H9 (cell line): ENCODE measurements at places on chromosomes 12 and 14. TPM values are rescaled to one million over a fixed set of nuclear protein-coding genes. Genes with fewer than 3 reads are reported as not detected.

CPNE6 gene
- not detected in 2 replicates for total RNA-seq

MANSC4 gene
- not detected in 2 replicates for total RNA-seq

RBP5 gene
- total RNA-seq, result 2.1 and 2.7 TPM in 2 replicates

LRP1-AS gene
- total RNA-seq, result not detected in 2 replicates

- DNase-seq, result peak; percentile 20
Observed at GRCh38 chr12:13182881-13183280, 13.6 kb upstream of the EMP1 start.

HIP1R gene
- 17.4 and 20.0 TPM in 2 replicates for total RNA-seq

KRT71 gene
- not detected in 2 replicates for total RNA-seq

- peak; percentile 29 for DNase-seq
Observed at GRCh38 chr12:23704992-23705943, 244.2 kb downstream of the SOX5 start.

DNA sequence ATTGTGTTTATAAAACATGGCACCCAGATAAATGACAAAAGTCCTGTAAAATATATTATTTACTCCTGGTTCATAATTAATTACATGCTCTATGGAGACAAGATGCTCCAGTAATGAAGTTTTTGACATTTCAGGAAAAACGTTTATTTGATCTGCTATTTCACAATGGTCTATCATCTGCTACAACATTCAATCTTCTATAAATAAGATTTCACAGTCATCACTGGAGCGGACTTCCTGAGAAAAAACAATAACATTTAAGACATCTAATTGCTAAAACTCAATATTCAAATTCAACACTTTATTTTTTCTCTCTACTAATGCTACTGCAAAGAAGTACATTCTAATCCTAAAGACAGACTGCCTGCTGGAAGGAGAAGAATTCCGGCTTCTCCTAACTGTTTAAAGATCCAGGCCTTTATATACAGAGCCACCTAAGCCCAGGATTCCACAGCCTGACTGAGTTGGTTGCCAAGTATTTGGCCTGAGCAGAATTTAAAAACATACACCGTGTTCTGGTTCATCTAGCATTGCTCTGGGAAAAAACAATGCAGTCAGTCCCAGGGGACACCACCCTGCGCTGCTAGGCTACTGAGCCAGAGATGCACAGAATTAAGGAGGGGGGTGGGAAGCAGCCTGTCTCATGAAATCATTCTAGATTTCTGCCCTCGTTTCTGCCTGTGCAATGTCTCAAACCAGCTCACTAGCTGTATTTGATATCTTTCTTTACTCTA, 58.0 kb downstream of the TMTC1 start:
- no peak for DNase-seq

COL2A1 gene
- 10.8 and 11.4 TPM in 2 replicates for total RNA-seq

GRCh38 chr12:92075425-92075914, 70.2 kb downstream of the BTG1 start:
- no peak for DNase-seq

DNA sequence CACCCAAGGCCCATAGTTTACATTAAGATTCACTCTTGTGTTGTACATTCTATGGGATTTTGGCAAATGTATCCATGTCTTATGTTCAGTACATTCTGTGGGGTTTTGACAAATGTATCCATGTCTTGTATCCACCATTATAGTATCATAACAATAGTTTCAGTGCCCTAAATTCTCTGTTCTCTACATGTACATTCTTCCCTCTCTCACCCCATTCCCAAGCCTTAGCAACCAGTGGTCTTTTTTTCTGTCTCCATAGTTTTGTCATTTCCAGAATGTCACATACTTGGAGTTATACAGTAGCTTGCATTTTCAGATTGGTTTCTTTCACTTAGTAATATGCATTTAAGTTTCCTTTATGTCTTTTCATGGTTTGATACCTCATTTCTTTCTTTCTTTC, 6.7 kb downstream of the TOGARAM1 start:
- DNase-seq, result no peak

DNA sequence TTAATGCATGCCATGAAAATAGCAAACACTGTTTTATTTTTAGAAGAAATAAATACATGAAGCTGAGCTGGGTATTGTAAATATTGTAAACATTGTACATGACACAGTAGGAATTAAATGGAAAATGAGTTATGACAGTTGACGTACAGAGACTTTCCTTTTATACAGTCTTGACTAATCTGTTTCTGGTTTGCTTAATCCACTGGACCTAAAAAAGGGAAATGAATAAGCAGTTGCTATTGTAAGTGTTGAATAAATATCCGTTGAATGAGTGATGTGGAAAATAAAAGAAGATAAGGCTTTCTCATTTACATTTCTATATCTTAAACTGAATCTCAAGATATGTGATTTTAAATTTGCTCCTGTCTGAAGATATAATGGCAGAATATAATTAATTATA, 15.0 kb downstream of the PMCH start:
- no peak for DNase-seq

GPRC5D gene
- total RNA-seq, result not detected in 2 replicates

DNA sequence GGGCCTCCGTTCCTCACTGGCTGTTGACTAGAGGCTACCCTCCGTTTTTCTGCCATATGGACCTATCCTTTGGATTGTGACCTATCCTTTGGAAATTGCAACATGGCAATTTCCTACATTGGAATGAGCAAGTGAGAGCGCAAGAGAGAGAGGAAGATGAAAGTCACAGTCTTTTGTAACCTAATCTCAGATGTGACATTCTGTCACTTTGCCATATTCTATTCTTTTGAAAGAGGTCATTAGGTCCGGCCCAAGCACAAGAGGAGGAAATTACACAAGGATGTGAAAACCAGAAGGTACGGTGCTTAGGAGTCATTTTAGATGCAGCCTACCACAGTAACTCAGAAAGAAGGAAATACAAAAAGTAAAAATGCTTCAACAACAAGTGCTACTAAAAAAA, 47.3 kb upstream of the SRP54 start:
- DNase-seq, result no peak

DNA sequence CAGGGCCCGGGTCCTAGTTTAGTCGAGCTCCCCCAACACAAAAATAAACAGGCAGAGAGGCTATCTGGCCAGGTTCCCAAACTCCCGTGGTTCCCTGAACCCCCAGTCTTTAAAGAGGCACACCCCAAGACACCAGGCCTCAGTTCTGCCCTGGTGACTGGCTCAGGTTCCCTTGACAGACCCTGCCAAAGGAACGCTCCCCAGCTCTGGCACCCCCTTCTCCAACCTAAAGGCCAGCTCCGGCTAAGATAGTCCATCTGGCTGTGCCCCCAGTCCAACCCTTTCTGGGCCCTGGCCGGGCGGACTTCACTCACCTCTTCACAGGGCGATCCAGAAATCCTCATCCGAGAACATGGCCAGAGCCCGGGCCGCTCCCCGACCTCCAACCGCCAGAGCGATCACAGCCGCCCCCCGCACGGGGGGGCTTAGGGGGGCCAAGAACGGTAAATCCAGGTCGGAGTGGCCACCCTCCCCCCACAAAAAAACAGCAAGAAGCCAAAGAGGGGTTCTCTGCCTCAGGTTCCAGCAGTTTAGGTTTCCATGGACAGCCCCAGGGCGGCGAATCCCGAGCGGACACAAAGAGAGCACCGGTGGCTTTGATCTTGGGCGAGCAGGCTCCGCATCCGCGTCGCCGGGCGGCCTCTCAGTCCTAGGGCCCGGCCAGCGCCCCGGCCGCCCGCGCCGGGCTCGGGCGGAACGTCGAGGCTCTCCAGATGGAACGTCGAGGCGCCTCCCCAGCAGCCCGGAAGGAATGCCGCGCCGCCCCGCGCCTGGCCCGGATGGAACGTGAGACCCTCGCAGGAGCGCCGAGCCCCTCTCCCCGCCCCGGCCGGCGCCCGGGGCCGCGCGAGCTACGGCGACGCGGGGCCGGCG, 1.1 kb downstream of the KMT2D start:
- DNase-seq, result no peak

DNA sequence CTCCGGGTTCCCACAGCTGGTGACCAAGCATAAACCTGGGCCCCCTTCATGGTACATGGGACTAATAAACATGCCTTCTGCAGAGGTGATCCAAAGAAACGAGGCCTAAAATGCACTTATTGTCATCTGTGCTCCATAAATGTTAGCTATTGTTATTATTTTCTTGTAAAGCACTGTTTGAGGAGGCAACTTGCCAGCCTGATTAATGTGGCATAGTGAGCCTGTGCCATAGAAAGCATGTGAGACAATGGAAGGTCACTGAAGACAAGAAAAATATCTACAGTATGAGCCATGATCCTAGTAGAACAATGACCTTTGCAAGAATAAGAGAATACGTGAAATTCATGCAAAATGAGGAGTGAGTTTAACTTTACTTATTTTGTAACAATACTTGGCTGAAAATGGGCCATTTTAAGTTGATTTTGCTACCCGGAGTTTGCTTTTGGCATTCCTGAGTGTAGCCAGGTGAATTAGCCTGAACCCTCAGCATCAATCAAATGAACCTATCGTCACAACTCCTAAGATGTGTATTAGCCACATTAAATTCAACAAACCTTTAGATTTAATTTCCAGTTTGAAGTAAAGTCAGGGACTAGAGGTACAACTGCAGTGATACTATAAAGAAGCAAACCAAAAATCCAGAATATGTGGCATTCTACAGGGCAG, 52.2 kb downstream of the CPM start:
- DNase-seq, result no peak

DNA sequence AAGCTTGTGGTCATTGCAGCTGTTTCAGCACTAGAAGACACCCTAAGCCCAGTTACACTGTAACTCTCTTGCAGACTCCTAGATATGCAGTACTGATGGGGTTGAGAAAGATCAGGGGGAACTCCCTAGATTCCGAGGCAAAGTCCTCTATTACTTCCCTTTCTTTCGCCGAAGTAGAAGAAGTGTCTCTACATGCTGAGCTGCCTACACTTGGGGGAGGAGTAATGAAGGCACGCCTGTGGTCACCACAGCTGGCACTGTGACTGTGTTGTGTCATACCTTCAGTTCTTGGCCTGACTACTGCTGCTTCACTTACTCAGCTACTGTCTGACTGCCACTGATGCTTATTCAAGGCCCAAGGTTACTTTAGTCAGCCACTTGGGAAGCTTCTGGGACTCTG, 35.1 kb upstream of the RPL10L start:
- DNase-seq, result no peak

- DNase-seq, result no peak
Observed at GRCh38 chr12:63995512-63995911, 151.0 kb downstream of the SRGAP1 start.

SMCO2 gene
- 0.20 TPM in 2 replicates for total RNA-seq

CLEC1B gene
- not detected in 2 replicates for total RNA-seq

DNA sequence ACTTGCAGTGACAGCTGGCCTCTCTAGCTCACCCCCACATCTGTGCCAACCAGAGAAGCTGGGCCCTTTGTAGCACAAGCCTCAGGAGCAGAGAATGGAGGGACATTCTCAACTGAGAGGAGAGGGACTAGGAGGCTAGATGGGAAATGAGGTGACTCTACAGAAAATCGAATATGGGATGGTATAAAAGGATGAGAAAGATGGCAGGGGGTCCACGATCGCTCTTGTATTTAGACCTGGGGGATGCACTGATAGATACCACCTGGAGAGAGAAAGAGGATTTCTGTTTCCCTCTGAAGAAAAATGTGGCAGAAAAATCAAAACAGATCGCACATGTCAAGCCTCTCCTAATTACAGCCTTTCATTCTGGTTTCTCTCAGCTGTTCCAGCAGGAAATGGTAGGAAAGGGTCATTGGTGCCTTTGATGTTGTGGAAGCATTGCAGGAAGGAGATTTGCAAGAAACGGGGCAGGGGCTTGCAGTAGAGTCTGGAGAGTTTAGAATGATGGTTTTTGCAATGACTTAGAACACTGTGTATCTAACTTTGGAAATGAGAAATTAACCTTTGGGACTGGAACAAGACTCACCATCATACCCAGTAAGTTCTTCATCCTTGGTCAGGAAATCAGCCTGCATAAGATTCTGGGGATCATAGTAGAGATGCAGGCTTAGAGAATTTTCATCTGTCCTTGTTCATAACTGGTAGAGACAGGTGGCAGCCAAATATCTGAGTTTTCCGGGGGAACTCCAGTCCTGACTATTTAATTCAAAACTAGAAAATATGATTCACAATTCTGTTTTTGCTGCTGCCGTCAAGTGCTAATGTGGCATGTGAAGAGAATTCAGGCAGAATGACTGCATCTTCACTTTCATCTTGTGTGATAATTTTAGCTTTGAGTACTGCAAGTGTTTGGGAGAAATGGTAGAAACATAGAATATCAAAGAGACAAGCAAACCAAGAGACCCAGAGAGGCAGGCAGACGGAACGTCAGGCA, 98.8 kb downstream of the DAD1 start:
- DNase-seq, result no peak

DNA sequence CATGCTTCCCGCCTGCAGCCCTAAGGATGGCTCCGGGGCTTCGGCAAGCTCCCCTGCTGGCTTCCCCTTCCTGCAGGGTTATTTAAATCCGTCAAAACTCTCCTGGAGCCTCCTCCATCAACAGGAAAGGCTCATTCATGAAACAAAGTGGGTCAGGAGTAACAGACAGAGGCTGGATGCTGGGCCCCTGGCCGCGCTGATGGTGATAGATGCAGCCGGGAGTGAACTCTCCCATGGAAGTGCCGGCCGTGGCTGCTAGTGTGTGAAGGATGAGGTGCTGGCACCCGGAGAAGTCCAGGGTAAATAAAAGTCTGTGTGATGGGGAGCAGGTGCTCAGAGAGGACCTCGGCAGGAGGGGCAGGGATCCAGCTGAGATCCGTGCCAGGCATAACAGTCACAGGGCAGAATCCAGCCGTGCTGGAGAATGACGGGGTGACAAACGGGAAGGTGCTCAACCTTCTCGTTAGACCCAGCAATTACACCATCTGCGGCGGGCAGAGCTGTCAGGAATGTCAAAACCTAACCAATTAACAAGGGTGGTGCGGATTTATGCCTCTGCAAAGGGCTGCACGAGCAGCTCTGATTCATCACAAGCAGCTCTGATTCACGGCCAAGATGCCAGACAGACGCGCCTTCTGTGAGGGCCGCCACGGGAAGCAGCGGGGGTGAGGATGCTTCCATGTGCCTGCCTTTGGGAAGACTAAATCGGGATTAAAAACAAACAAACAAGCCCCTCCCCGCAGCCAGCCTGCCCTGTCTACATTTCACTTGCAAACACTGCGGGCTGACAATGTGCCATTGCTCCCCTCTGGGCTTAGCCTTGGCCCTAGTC, 55.6 kb downstream of the SYNE3 start:
- DNase-seq, result peak; percentile 37

DBX2 gene
- total RNA-seq, result not detected in 2 replicates

DNA sequence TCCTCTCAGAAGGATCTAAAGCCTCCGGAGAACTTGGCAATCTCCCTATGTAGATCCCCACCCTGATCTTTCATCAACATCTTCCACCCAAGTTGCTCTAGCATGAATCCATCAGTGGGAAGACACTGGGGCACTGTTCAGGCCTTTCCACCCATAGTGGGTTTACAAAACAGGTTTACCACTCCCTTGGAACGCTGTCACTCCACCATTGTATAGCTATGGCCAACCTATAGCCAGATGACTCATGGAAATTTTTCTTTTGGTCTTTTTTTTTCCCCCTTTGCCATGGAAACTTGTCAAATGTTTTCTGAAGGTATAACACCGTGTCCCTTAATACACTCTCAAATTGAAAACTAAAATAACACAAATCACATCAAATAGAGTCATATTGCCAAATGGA, 10.8 kb upstream of the HSPB8 start:
- no peak for DNase-seq
